ENCODE measurements at places on chromosomes 2 and 18. TPM values are rescaled to one million over a fixed set of nuclear protein-coding genes. Genes with fewer than 3 reads are reported as not detected.

CRACDL gene
- 1.7 TPM for total RNA-seq

DNA sequence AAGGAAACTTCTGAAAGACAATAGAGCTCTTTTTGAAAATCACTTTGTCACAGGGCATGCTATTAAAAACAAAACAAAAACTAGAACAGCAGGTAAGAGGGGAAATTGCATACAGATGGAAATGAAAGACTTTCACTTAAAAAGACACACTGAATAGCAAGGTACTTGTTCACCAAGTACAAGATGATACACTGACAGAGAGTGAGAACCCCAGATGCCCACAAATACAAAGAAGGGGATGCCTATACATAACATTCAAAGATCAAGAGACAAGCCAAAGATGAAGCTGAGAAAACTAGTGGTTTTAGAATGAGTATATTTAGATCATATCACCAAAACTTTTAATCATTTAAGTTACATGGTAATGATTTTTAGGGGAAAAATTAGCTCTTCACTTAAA is 60.7 kb downstream of the ASXL2 start:
- H3K36me3 ChIP-seq: peaks cover 10% of the 10 kb centered on the region
- H3K27me3 ChIP-seq: no peaks in the 10 kb centered on the region
- H3K27ac ChIP-seq: peak overlapping the region; percentile 2
- no peak overlapping the region for H3K4me3 ChIP-seq
- no peak for DNase-seq

DNA sequence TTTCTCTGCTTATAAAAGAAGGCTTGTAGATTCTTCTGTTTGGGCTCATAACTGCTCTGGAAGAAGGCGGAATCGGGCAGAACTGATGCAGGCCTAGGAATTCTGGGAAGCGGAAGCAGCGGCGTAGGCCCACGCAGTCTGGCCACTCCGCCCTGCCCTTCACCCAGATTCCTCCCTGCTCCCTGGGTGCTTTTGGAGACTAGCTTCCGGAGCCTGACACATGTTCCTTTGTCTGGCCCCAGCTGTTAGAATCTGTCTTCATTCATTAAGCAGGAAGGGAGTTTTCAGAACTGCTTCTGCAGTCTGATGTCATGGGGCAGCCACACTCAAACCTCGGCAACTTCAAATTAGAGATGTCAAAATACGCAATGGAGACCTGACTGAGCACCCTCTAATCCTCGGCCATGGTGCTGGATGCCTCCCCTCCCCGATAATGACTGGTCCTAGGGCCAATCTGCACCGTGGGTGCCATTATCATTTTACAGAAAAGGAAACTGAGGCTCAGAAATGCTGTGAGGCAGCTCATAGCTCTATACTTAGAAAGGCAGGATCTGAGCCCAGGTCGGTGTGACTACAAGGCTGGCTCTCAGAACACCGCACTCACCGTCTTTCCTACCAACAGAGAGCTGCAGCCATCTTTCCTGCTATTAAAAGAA is 275.7 kb downstream of the MYCN start:
- H3K36me3 ChIP-seq: no peaks in the 10 kb centered on the region
- H3K4me1 ChIP-seq: peaks cover 3% of the 10 kb centered on the region
- H3K27me3 ChIP-seq: no peaks in the 10 kb centered on the region
- H3K4me3 ChIP-seq: no peak overlapping the region

DNA sequence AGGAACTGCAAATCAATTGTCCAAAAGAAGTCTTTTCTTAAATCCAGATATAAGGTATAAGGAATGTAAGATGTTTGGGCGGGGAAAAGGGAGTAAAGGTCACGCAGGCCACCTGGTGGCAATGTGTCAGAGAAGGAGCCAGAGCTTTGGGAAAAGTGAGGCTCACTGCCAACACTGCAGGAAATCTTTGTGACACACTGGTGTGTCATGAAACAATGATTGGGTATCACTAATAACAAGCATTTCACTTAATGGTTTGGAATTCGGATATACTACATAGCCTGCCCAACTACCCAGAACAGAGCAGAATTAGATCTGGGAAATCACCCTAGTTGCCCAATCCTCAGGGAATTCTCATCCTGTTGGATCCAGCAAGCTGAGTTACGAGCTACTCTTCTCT is 61.0 kb downstream of the RBMS1 start:
- H3K4me1 ChIP-seq: peaks cover 20% of the 10 kb centered on the region
- H3K4me3 ChIP-seq: no peak overlapping the region
- peak overlapping the region; percentile 31 for H3K27ac ChIP-seq
- H3K27me3 ChIP-seq: no peaks in the 10 kb centered on the region

DNA sequence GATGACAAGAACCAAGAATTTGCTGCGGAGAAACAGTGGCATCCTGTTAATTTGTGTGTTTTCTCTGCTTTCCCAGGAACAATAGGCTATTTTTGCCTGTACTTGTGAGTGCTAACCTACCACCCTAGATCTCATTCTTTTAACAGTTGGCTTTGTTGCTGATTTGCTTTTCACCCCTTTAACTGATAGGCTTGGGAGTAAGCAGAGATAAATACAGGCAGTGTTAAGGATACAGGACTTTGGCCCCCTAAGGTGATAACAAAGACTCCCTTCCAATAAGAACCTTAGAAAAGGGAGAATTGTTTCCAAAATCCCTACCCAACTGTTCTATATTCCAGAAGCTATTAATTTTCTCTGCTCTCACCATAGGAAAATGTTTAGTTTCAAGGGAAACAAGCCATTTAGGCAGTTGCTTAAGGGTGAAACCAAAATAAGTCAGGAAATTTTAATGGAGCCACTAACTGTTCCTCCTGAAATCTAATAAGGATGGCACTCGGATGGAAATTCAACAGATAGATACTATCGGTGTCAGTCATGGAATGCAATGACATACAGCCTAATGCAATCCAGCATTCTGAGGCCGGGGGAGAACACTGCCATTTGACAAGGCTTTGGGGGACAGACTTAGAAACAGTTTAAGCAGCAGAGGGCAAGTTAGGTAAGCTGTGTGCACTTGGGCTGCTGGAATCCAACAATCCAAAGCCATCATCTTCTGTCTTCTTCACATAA is 238.8 kb downstream of the RNF152 start:
- no peaks in the 10 kb centered on the region for H3K27me3 ChIP-seq
- H3K4me3 ChIP-seq: no peak overlapping the region
